Esophagus squamous epithelium (tissue), 5 donors: ENCODE measurements at places on chromosomes 6 and 20.

DNA sequence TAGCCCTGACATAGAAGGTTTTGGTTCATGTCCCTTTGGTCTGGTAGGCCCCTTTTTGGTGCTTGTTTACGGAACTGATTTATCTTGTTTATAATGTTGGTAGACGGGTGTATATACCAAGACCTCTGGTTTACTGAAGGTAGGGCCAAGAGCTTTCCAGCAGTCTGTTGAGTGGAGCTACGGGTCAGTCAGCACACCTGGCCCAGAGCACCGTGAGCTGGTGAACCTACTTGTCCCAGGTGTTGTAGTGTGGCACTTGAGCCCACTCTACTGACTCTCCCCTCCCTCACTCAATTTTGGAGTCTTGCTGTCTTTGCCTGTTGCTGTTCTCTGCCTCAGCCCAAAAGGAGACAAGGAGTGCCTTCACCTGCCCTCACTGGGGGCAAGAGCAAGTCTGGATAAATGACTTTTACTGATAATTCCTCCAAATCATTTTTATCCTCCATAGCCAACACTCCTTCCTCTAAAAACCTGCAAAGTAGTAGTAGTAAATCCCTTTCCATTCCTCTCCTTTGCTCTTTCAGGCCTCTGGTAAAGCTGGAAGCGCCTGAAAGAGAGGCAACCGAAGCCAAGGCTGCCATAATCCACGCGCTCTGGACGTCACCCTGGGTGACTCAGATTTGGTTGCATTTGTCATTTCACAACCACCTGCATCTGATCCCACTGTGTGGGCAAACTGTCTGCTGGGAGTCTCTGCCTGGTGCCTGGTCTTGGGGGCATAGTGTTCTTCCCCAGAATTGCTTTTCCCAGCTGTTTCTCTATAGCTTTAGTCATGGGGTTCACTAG, 22.2 kb downstream of the RREB1 start:
- no peak for DNase-seq

DNA sequence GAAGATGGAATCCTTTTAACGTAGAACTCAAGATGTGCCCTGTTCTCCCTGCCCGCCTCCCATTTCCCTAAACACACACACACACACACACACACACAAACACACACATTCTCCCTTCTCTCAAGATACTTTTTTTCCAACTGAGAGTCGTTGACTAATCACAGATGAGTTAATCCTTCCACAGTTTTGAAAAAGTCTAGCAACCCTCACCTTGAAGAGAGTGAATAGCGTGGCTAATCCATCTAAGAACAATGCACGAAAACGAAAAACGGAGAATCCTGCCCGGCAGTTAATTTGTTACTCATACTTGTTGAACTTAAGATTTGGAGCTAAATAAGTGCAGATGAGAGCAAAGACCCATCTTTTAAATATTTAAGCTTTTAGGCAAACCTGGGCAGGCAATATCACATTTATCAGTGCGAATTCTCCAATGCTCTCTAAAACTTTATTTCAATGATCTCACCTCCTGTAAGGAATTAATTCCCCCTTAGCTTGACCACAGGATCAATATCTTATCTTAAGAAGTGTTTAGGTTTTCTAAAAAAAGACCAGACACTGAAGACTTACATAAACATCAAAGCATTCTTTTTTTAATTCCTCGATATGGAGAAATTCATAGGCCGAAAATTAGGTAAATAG, 1.1 kb downstream of the AGPAT4 start:
- DNase-seq, result no peak

DNA sequence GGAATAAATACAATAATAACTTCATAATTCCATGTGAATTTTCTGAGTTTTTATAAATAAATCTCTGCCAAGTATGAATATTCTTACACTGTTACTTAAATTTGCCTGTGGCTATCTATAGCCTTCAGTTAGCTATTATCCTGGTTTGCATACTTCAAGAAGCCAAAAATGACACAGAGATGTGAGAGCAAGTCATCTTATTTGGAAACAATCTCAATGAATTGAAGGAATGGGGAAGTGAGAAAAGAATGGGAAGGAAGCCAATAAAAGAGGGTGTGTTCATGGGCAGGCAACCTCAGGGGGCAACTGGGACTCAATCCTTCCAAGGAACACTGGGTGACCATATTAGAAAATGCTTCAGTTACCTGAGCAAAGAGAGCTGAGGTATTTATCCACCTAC, 9.9 kb downstream of the HAO1 start:
- no peak for DNase-seq

- DNase-seq, result no peak
These were observed 140.0 kb downstream of the LINC00237 start for GRCh38 chr20:20966171-20966570.

- DNase-seq, result no peak
These were observed 18.5 kb downstream of the VSTM2L start for GRCh38 chr20:37921341-37921929.

DNA sequence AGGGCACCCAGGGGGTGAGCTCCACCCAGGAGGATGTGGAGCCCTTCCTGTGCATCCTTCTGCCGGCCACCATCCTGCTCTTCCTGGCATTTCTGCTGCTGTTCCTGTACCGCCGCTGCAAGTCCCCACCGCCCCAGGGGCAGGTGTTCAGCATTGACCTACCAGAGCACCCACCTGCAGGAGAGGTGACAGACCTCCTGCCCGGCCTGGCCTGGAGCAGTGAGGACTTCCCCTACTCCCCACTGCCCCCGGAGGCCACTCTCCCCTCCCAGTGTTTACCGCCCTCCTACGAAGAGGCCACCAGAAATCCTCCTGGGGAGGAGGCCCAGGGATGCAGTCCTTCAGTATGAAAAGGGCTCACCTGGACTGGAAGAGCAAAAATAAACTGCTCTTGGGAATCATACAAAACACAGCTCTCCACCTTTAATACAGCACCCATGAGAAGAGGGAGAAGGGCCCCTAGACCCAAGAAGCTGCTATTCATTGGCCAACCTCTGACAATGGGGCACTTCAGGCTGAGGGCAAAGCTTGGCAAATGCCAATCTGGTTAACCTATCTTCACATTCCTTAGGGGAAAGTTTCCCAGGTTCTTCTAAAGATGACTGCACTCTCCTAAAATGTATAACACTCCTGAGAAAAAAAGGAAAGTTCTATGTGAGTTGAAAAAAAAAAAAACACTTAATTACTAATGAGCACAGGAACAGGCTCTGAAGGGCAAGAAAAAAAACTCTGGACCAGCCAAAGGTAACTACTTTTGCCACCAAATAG, 5.0 kb downstream of the SMIM28 start:
- DNase-seq, result no peak

DNA sequence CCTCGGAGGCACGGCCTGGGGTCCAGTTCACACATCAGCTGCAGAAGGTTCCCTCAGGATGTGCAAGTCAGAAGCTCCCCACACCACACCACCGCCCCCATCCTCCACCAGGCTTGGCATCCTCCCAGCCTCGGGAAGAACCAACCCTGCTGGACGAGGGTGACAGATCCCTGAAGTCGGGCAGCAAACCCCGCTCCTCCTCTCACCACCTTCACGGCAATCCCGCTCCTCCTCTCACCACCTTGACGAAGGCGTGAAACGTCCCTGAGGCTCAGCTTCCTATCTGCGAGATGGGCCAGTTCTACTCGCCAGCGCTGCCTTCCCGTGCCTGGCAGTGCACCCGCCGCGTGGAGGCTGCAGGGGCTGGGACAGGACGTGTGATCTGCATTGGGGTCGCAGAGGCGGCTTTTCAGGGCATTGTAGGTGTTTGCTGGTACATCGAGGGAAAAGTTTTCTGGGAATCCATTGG, 327.0 kb downstream of the TAF4 start:
- DNase-seq, result no peak

DNA sequence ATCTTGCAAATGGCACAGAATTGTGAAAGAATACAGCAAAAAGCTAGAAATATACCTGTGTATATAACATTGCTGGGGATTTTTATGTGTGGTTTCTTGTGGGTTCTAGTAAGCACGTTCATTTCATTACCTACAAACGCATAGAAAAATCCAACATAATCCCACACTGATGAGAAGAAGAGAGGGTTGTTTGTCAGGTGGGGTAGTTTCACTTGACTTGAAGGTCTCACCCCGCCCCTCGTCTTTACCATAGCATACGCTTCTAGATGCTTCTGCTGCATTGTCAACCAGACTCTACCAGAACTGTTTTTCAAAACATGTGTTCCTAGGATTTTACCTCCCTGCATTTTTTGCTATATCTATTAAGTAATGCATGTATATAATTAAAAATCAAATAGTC, 284.1 kb upstream of the TAB2 start:
- DNase-seq, result no peak

- no peak for DNase-seq
These were observed 48.6 kb upstream of the EMILIN3 start for GRCh38 chr20:41415191-41415590.

GRCh38 chr6:43120944-43121913, 45.1 kb downstream of the PTK7 start:
- DNase-seq, result no peak

GRCh38 chr6:16244446-16244845, 6.1 kb downstream of the GMPR start:
- no peak for DNase-seq

DNA sequence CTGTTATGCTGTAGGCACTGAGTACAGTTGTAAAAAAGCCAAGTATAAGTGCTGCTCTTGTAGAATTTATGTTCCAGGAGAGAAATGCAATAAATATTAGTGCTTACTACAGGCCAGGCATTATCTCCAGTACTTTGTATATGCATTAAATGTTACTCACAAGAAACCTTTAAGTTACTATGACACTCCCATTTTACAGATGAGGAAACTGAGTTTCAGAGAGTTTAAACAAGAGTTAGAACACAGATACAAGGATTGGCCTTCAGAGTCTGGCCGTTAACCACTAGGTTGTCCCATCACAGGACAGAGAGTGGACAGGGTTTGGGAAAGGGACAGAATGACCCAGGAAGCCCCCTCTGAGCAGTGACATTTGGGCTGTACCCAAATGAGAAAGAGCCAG, 274.4 kb downstream of the ZNF217 start:
- no peak for DNase-seq

GRCh38 chr6:41503827-41504465, 42.2 kb upstream of the FOXP4 start:
- no peak for DNase-seq

DNA sequence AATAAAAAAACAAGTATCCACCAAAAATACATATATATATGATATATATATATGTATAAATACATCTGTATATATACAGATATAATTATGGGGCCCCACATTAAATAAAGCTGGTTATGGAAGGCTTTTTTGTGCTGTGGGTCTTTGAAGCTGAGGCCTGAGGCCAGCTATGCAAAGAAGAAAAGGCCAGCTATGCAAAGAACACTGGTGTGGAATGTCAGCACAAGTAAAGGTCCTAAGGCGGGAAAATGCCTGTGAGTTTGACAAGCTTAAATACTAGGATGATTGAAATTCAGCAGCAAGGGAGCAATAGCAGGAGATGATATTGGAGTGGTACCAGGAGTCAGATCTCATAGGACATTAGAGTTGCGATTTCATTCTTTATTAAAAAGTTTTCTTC, 25.2 kb downstream of the ADGRF1 start:
- DNase-seq, result no peak

DNA sequence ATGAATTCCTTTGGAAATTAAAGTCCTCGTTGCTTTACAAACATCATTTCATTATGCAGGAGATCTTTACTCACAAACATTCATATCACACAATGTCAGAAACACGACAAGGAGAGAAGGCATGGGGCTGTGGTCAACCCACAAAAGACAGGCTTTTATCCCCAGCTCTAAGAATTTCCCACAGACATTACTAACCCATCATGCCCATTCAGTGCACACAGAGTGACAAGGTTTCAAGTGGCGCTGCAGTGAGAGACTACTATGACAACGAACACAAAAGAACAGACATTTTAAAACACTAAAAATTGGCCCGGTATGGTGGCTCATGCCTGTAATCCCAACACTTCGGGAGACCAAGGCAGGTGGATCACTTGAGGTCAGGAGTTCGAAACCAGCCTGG, 579.8 kb upstream of the AGPAT4 start:
- no peak for DNase-seq

GRCh38 chr6:89368107-89368506, 15.6 kb upstream of the UBE2J1 start:
- no peak for DNase-seq

DNA sequence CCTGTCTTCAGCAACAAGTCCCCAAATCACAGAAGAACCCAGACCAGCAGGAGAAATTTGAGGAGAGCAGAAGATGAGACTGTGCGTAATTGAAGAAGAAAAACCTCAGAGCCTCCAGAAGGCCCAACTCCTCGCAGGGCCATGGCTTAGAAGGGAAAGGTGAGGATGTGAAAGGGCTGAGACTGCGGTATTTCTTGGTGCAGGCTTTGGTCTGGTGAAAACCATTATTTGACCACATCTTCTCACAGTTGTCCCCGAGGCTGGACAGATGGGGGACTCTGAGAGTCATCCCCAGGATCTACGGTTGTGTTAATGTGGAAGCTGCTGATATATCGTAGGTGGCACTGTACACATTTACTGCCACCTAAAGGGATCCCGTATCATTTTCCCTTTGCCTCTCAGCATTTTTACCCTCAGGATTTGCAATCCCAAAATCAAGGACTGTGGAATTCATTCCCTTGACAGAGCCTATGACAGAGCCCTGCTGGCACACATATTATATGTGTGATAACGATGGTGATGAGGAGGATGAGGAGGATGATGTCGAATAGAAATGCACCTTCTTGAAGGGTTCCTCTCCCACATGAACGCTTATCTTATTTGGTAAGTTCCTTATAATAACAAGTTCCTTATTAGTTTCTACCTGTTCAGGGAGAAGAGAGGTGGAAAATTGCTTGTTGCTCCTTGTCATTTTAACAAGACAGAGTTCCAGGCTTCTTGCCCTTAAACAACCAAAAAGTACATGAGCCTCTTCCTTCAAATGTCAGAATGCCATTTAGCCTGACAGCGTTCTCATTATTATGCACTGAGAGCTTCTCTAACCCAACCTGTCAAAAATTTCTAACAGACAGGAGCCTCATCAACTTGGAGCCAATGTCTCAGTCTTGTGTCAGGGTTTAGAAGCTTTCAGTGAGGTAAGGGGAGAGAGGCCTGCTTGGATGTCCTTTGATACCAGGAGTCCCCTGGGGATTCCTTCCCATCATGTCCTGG, 135.8 kb downstream of the PXDC1 start:
- no peak for DNase-seq

GRCh38 chr20:1467355-1468116, 887 bp upstream of the NSFL1C start:
- no peak for DNase-seq

GRCh38 chr6:7723554-7723953, 2.3 kb upstream of the BMP6 start:
- no peak for DNase-seq

- DNase-seq, result no peak
These were observed 49.9 kb downstream of the TGM2 start for GRCh38 chr20:38115205-38115604.

GRCh38 chr20:31722257-31723068, at the start of gene BCL2L1:
Gene BCL2L1, minus strand, starts transcription at chr20:31722868. Its CDS starts 650 bp downstream, at chr20:31722218.
- DNase-seq, result no peak

- DNase-seq, result no peak
These were observed 12.1 kb downstream of the BCL2L1 start for GRCh38 chr20:31710423-31711108.

GRCh38 chr6:38170666-38171355, 351.3 kb downstream of the ZFAND3 start:
- DNase-seq, result no peak
